Anterior cingulate cortex (tissue), 58 donors: ENCODE measurements at places on chromosomes 6 and 20.

DNA sequence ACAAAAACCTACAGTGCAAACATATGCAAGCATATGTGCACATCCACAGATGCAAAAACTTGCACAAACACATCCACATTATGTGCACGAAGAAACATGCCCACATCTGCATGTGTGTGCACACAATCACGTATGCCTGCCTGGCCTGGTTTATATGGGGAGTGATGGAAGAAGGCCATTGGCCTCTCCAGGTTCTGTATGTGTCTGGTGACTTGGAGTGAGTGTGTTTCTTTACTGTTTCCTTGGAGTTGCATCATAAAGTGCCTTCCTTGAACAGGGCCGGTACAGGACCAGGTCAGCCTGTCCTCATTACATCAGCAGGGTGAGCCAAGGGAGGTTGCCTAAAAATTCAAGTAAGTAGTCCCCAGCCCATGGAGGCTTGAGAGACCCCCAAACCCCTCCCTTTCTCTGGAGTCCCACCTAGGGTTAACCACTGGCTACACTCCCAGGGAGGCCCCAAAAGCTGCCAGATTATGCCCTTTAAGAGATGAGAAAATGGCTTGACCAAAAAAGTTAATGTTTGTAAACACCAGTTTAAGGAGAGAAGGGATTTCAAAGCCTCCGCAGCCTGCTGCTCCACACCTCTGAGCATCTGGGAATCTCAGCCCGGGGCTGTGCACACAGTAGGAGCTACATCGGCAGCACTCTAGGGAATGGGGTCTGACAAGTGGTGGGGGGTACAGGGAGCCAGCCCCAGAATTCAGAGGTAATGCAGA is 140.8 kb downstream of the VEGFA start:
- DNase-seq, result no peak

DNA sequence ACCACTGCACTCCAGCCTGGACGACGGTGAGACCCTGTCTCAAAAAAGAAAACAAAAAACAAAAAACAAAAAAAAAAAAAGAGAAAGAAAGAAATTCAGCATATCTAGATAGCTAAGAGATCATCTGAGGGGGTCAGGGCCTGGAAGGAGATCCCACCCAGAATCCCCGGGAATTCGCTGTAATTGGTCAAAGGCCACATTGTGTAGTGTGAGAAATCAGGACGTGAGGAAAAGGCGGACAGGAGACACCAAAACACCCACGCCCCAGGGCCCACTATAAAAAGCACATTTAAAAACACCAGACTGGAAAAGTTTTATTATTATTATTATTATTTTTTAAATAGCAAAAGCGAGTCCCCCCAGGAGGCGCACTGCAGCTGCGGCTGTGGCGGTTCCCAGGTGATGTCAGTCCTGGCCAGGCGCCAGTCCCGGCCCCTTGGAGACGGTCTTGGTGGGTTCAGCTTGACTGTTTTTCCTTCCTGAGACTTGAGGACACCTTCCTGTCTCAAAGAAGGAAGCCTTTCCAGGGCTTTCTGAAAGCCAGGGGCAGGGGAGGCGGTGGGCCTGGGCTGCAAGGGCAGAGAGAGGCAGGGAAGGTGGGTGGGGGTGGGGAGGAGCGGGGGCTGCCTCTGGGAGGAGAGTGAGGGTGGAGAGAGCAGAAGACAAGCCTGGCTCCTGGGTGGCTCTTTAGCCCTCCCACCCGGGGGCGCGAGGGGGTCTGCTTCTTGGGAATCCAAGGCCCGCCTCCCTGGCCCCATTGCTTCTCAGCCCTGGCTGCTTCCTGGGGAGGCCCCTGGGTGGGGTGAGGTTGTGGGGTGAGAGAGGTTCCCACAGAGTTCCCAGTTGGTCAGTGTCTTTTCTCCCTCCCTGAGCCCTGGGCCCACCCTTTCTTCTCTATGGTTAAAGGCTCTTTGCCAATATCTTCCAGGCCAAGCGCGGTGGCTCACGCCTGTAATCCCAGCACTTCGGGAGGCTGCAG is 14.5 kb downstream of the TCF15 start:
- no peak for DNase-seq

DNA sequence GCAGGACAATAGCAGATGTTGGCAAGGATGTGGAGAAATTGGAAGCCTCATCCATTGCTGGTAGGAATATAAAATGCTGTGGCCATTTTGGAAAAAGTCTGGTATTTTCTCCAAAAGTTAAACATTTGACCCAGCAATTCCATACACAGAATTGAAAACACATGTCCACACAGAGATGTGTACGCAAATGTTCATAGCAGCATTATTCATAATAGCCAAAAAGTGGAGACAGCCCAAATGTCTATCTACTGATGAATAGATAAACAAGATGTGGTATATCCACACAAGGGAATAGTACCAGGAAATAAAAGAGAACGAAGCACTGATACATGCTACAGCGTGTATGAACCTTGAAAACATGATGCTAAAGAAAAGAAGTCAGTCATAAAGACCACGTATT is 40.5 kb downstream of the CFAP61 start:
- no peak for DNase-seq

GRCh38 chr20:24039196-24039595 is 50.6 kb upstream of the GGTLC1 start:
- no peak for DNase-seq

DNA sequence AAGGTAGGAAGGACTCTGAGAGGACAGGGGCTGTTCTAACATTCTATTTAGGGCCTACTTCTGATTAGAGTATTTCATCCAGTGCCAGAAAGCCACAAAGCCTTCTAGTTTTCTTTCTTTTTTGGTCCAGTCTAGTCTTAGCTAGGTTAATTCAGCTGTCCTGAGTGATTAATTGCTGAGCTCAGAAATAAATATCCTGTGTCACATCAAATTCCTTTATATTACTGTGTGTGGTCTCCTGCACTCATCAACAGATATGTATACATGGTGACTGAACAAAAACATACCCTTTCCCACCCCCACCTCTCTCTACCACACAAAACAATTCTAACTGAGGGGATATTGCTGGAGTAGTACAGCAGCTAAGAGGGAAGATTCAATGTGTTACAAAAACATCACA is 601.5 kb upstream of the NRSN1 start:
- no peak for DNase-seq

DNA sequence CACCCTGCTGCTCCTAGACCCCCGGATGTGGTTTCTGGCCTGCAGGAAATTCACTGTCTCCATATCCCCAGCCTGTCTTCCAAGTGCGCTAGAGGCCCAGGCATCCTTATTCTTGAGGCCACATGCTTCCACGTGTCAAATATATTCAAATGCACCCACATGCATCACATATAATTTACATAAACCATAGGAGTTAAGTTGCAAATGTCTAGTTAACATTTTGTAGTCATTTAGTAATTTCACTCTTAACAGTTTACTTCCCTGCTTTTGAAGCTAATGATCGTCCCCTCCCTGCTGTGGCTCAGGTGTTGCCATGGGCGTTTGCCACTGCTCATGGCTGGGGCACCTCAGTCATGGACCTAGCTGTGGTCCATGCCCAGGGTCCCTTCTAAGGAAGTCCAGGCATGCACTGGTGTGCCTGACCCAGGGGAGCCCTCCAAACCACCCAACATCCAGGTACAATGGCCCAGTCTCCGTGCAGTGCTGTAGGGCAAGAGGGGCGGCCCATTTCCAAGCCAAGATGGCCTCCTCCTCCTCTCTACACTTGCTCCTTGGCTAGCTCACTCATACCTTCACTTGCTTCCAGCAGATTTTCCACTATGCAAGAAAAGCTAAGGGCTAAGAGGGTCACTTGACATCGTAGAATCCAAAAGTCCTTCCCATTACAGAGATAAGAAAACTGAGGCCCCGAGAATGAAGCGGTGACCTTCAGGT is 42.4 kb downstream of the FGD2 start:
- DNase-seq, result no peak

DNA sequence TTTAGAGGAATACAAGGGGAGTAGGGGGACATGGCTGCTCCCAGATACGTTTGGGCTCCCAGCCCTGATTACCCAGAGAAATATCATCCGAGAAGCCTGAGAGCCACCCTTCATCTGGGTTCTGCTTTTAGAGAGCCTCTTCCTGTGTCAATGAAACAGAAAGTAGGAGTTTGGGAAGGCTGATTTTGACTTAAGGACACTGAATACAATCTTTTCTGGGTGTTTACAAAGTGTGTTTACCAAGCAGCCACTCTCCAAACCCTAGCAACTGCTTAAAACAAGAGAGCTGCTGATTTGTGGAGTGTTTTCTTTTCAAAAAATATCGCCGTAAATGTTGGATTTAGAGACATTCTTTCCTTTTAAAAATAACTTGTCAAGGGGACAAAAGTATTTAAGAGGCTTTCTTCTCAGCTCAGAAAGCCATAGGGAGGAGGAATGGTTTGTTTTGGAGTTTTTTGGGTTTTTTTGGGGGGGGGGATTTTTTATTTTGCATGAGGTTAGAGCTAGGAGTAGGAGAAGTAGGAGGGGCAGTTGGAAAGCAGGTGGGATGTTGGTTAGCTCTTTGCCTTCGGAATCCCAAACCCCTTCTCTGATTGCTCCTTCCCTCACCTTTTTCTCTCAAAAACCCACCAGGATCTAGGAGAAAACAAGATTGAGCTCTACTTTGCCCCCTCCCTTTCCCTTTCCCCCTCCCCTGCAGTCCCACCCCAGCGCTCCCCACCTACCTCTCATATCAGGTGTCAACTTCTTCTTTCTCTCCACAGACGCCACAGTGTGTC is 12.4 kb downstream of the MAFB start:
- no peak for DNase-seq

DNA sequence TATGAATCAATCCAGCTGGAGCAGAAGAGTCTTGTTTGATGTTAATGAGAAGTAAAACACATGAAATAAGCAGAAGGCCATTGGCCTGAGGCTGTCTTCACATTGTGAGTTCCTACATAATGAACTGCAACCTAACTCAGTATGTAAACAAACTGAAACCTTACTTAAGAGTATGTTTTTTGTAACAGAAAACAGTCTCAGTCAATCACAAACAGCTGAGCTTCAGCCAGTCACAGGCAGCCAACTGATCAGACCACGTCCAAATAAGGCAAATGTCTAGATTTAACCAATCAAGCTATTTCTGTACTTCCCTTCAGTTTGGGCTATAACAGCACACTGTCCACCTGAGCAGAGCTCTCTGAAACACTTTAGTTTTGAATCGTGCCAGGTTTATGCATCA is 234.7 kb downstream of the TRDN start:
- DNase-seq, result no peak

GRCh38 chr6:147972448-147972847 is 370.2 kb upstream of the SASH1 start:
- no peak for DNase-seq

DNA sequence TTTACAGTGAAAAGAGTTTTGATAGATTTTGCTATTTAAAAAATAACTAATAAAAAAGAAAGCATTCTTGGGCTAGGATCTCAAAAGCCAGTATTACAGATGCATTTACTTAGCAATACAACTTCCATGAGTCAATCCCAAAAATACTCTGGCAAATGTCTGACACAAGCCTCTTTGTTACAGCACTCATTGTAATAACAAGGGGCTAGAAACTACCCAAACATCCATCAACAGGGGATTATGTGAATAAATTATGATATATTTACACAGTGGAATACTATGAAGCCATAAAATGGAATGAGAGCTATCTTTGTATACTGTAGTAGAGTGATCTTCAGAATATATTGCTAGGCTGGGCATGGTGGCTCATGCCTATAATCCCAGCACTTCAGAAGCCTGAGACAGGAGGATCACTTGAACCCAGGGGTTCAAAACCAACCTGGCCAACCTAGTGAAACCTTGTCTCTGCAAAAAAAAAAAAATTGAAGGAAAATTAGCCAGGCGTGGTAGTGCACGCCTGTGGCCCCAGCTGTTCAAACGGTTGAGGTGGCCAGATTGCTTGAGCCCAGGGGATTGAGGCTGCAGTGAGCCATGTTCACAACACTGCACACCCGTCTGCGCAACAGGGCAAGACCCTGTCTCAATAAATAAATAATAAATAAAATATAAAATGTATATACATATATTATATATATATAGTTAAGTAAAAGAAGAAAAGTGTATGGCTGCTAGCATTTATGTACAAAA is 34.7 kb upstream of the TOP1 start:
- DNase-seq, result no peak

GRCh38 chr20:20211274-20211987 is 156.5 kb upstream of the INSM1 start:
- DNase-seq, result no peak

- no peak for DNase-seq
These were observed 237.5 kb downstream of the MAFB start for GRCh38 chr20:40451552-40451951.

- no peak for DNase-seq
These were observed 314.7 kb upstream of the CNR1 start for GRCh38 chr6:88480816-88481215.

DNA sequence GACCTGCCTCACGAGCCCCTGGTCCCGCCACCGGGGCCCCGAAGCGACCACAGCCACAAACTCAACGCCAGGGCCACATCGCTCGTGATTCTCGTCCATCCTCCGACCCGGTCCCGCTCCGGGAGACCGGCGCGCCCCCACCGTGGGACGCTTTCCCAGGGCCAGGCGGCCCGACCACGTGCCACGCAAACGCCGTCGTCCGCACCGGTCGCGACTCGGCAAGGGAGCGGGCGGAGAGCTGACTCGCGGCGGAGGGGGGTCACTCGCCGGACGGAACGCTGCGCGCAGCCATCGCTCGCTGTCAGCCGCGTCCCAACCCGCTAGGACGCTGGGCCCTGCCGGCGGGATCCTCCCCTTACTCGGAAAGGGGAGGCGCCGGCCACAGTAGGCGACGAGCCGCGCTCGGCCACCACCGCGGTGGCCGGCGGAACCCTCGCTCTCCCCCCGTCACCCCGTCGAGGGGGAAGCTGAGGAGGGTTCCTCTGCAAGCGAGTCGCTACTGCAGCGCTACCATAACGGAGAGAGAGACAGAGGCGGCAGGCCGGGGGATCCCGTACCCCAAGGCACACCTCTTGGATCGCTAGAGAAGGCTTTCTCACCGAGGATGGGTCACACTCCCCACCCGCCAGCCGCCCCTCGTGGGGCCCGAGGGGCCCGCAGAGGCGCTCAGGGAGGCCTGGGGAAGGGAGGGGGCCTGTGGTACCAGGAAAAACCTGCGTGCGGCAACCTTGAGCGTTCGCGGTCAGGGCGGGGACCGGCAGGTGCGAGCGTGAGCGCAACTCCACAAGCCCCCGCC is 511.8 kb upstream of the ZNF337 start:
- no peak for DNase-seq

DNA sequence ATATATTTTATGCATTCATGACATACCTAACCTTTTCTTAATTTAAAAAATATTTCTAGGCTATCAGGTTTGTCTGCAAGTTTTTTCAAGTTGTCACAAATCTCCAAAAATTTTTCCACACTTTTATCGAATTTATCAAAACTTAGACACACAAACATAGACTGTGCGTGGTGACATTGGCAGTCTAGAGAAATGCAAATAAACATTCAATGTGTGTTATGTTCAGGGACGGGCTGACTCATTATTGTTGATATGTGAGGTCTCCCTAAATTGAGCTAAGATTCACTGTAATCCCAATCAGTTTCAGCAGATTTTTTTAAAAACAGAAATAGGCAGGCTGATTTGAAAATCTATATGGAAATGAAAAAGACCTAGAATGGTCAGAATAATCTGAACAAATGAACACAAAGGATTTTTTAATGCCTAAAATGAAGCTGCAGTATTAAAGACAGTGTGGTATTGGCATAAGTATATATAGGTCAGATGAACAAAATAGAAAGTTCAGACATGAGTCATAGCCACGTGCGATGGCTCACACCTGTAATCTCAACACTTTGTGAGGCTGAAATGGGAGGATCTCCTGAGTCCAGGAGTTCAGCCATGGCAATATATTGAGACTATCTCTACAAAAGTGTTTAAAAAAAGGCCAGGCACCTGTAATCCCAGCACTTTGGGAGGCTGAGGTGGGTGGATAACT is 19.2 kb downstream of the BLTP3A start:
- DNase-seq, result no peak

- DNase-seq, result no peak
These were observed 190.0 kb downstream of the UBE3D start for GRCh38 chr6:82875573-82876185.

- DNase-seq, result no peak
These were observed 46.9 kb upstream of the MAPK13 start for GRCh38 chr6:36083446-36083845.
